ENCODE measurements at places on chromosomes 5 and 9.

- DNase-seq, result no peak
Measured at GRCh38 chr9:132008855-132009812, 70.5 kb downstream of the MED27 start.

- no peak for DNase-seq
Measured at GRCh38 chr5:96902876-96903275, 26.6 kb downstream of the ERAP2 start.

DNA sequence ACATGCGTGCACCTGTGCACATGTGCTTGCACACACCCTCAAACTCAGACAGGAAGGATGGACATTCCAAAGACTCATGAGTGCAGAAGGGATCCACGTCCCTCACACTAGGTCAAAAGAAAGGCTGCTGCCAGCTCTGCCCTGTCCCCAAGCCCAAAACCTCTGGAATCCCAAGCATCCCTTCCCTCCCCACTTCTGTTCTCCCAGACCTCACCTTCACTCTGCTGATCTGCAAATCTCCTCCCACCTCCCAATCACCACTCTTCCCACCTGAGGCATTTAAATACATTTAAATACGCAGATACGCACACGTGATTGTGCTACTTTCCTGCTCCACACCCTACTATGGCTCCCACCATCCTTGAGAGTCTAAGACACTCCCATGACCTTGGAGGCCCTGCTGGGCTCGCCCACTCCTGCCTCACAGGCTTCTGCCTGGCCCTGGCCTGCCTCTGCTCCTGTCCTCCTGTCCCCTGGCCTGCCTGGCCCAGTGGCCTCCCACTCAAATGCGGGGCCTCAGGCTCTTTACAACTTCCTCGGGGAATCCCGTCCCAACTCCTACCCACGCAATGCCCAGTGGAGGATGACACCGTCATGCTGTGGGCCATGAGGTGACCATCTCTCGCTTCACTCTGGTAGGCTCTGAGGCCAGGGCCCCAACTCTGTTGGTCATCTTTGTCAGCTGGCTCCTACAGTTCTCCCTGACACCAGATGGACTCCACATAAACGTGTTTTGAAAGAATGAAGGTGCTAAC is 478.4 kb upstream of the DAP start:
- DNase-seq, result no peak

DNA sequence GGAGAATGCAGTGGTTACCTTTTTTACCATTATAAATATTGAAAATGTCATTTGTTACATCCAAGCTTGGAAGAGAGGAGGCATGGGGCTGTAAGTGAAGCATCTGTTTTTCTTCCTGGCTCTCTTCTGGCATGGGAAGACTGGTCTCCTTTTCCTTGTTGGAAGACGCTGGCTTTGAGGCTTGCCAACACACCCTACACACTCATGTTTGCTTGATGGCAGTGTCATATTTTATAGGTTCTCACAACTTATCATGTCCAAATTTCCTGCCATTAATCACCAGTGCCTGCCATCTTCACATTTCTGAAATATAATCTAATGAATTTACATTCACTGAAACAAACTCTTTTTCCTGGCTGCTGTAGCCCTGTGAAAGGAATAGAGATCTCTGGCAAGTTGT is 252.9 kb downstream of the MAN2A1 start:
- no peak for DNase-seq

- DNase-seq, result no peak
Measured at GRCh38 chr5:28512648-28513047, 1474.3 kb upstream of the CDH9 start.

GRCh38 chr5:146337264-146337904 is 1.3 kb upstream of the POU4F3 start:
- no peak for DNase-seq

- no peak for DNase-seq
Measured at GRCh38 chr9:129640086-129640870, 1.7 kb downstream of the ASB6 start.

- no peak for DNase-seq
Measured at GRCh38 chr5:151020304-151021110, at the start of gene GPX3. Gene GPX3, plus strand, starts transcription at chr5:151020591. Its CDS starts 64 bp downstream, at chr5:151020655.

GRCh38 chr5:79938468-79938867 is 52.6 kb downstream of the MTX3 start:
- DNase-seq, result no peak

- no peak for DNase-seq
Measured at GRCh38 chr5:107486489-107486888, 184.2 kb downstream of the EFNA5 start.

- DNase-seq, result no peak
Measured at GRCh38 chr5:68440651-68441050, 225.1 kb downstream of the PIK3R1 start.

DNA sequence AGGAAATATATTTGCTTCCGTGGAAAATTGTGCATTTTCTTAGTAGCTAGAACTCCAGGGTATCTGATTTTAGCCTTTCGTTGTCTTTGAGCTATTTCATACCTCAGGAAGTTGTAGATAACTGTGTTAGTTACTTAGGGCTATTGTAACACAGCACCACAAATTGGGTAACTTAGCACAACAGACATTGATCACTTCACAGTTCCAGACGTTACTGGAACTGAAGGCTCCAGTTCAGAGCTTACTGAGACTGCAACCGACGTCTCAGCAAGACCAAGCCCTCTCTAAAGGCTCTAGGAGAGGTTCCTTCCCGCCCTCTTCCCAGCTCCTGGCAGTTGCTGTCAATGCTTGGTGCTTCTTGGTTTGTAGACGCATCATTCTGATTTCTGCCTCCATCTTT is 17.7 kb upstream of the ANKRD33B start:
- no peak for DNase-seq

DNA sequence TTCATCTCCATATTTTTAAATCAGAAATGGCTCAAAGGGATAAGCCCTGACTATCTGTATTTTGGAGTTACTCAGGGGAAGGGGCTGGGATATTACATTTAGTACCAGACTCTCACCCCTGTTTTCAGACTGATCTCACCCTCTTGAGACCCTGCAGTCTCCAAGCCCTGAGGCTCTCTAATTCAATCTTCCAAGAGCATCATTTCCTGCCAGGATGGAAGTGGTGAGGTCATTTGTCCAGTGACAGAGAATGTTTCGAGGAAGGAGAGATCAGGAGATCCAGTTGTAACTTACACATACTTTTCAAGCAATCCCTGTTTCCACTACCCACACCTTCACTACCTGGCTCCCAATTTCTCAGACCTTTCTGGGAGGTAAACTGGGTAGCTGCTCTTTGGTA is 295.5 kb upstream of the EFNA5 start:
- no peak for DNase-seq

DNA sequence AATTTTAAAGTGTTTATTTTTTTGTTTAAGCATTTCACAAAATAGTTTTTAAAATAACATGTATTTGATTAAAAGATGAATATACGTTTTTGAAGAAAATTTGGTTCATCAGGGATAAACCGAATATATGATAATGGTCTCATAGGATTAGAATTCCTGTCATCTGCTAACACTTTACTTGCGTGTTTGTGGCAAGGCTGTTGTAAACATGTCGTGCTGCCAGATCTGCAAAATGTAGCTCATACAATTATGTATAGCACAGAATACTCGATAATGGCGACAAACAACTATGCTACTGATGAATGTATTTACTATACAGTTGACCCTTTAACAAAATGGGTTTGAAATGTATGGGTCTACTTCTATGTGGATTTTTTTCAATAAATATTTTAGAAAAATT is 7.2 kb upstream of the TXNDC8 start:
- no peak for DNase-seq

DNA sequence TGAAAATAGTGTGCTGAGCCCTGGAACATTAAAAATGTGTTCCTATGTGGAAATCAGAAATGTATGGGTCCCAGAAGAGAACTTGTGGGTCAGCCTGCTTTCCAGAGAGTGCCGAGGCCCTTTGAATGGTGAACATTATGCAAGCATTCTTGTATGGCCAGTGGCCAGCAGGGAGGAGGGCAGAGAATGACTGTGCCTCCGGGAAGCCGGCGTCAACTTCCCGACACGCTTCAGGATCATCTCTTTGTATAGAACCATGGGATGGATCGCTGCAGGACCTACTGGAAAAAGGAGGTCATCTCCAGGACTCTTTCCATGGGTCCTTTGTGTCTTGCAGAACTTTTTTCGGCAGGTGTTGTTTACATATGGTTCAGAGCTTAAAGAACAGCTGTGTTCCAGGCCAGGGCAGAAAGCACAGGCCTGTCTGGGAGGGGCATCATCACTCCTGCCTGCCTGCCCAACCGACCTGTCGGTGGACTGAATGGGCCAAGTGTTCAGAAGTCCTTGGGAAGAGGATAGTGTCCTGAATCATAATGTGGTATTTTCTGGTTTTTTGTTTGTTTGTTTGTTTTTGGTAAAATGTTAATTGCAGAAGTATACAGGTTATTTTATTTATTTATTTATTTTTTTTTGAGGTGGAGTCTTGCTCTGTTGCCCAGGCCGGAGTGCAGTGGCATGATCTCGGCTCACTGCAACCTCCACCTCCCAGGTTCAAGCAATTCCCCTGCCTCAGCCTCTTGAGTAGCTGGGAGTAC is 9.0 kb downstream of the PRRC2B start:
- DNase-seq, result no peak

DNA sequence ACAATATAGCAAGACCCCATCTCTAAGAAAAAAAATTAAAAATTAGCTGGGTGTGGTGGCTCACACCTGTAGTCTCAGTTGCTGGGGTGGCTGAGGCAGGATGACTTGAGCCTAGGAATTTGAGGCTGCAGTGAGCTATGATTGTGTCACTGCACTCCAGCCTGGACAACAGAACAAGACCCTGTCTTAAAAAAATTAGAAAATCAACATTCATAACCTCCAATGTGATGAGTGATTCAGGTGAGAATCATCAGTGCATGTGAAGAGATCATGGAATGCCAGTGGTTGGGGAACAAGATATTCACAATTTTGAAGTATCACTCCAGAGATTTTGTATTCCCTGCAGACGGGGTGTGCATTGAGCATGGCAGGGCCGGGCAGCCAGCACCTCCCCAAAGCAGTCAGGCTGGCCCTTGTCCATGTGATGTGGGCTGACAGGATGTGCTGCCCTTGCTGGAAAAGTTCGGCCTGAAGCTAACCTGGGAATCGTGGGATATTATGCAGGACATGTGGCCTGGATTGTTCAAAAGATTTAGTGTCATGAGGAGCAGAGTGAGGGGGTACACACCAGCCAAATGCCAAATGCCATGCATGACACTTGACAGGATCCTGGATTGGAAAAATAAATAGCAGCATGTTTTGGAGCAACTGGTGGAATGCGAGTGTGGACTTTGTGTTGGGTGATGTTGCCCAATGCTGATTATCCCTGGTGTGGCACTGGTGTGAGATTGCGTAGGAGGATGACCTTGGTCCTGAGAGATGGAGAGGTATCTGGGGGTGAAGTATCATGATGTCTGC is 189.0 kb downstream of the RGS3 start:
- DNase-seq, result no peak

DNA sequence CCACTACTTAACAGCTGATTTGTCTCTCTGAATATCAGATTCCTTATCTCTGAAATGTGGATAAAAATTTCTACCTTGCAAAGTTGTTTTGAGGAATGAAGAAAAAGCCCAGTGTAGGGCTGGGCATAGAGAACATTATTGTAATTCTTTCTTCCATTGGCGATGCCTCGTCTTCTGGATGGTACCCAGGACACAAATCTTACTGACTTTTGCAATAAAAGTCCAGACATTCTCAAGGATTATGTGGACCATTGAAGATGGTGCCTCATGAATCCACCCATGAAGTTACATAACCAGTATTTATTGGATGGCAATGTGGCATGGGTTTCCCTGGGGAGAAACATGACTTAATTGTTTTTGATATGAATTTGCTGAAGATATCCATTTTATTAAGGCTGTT is 33.1 kb downstream of the NNT start:
- no peak for DNase-seq

GRCh38 chr5:142363619-142363963 is 38.8 kb upstream of the SPRY4 start:
- DNase-seq, result no peak

DNA sequence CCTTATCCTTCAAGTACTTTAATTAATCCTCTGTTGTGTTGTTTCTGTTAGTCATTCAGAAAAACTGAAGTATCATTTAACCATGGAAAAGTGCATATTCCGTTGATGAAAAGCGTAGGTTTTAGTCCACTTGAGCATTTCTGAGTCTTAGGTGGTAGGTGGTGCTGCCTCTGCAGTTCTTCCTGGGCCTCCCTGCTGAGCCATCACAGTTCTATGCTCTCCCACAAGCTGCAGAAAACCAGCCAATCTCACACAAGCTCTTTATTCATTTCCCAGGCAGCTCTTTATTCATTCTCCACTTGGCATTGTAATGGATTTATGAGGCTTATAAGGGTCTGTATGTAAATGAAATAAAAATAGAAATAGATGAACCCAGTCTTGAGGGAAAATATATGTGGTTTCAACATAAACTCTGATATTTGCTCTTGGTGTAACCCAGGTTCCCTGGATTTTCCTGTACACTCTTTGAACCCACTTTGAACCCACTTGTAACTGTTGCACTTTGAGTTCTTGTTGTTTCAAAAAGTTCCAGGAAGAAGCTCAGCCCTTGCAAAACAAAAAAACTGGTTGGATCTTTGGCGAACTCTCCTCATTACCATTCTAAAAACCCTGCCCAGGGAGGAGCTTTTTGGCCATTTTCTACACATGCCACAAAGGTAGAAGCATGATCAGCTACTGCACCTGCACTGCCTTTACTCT is 56.0 kb downstream of the ZNF510 start:
- no peak for DNase-seq

DNA sequence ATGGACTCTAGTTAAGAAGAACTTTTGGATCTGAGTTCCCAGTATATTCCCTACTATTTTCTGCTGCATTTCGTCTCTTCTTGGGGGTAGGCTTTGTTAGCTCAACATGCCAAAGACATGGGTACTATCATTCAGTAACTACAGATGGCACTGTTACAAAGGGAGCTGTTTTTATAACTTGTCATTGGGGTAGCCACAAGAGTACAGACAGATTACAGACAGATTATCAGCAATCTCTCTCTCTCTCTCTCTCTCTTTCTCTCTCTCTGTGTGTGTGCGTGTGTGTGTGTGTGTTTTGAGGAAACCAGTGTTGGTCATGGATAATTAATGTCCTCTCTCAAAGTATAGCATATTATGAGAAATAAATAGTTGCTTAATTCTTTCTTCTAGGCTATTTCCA is 116.1 kb downstream of the WDR70 start:
- no peak for DNase-seq

DNA sequence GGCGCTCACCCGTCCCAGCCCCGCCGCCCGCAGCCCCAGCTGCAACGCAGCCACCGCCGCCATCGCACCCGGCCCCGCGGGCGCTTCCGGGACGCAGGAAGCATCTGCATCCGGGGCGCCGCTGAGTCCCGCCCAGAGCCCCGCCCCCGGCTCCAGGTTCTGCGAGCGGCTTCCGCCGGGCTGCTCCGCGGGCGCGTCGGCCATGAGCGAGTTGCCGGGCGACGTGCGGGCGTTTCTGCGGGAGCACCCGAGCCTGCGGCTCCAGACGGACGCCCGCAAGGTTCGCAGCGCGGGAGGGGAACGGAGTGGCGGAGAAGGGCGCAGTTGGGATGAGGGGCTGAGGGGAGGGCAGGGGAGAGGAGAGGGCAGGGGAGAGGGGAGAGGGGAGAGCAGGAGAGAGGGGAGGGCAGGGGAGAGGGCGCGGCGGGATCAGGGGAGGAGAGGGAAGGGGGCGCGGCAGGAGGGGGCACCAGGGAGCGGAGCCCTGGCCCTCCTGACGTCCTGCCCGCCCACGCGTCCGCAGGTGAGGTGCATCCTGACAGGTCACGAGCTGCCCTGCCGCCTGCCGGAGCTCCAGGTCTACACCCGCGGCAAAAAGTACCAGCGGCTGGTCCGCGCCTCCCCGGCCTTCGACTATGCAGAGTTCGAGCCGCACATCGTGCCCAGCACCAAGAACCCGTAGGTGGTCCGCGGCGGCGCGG is at the start of the genes SURF1 and SURF2:
Gene SURF1 (minus strand): TSS at position 97 of the 701 bp plus-strand sequence. CDS start 34 bp downstream, at position 63.
Gene SURF2 (plus strand): TSS at position 160 of the 701 bp plus-strand sequence. CDS start 43 bp downstream, at position 203.
- DNase-seq, result peak; percentile 91
